ENCODE measurements at places on chromosomes 5 and 9. TPM values are rescaled to one million over a fixed set of nuclear protein-coding genes. Genes with fewer than 3 reads are reported as not detected.
A peak's percentile ranks its signal among the peaks of the same experiment; 100 is the strongest.

DNA sequence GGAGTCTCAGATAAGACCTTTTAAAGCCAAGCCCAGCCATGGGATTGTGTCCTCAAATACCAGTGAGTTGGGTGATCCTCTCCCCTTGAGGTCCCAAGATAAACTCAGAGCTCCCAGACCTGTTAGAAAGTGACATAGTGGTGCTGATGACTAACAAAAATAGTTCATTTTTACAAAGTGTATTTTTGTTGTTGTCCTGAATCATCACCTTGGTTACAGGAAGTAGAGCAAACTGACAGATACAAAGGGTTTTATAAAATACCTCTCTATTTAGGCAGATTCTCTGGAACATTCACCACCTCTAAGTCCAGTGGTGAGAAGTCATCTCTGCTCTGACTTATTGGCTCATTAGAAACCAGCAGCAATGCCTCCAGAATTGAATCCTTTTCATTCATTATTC, 259.3 kb downstream of the CEMIP2 start:
- DNase-seq: peak; percentile 2

DNA sequence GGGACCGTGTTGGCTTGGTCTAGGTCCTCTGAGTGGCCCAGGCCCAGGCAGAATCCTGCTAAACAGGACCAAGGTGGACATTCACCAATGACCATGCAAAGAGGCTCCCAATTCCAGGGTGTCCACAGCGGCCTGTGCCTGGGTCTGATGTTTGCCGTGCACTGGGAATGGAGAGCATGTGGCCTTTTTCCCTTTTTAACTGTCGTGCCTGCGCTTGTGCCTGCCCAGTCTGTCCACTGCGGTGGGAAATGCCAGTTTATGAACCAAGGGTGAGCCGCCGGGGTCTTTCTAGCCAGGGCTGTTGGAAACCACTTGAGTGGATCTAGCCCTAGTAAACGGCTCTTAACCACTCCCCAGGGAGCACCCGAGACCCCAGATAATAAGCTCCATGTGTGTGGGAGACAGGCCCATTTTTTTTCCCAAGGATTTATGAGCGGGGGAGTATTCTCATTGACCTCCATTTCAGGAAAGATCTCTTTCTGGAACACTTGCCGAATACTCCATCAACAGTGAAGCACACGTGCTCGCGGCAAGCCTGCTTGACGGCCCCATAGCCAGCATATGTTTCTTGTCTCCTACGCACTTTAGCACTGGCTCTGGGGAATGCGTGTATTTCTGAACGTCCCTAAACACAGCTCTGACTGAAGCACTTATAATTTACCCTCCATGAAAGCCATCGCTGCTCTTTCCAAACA, 93.2 kb upstream of the PHYKPL start:
- DNase-seq: no peak

- no peak for DNase-seq
Measured at GRCh38 chr5:83957188-83957587, 236.5 kb upstream of the HAPLN1 start.

DNA sequence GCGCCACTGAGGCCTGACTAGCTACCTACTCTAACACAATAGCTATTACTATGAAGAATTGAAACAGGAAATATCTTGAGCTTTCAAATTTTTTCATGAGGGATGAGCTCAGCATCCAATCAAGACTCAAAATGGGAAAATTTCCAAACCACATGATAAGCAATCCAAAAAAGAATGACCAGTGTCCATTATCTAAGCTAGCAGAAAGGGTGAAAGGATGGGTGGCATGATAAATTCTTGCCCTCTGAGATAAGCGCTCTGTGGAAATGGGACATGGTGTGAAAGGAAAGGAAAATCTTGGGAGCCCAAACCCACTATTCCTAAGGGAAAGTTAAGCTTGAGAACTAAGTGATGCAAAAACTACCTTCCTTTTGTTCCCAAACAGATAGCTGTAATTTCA, 170.2 kb upstream of the NREP start:
- no peak for DNase-seq

GRCh38 chr5:79560771-79561524, 47.0 kb upstream of the HOMER1 start:
- peak; percentile 80 for DNase-seq

- DNase-seq: no peak
Measured at GRCh38 chr5:135240781-135241360, 158.2 kb downstream of the MACROH2A1 start.

DNA sequence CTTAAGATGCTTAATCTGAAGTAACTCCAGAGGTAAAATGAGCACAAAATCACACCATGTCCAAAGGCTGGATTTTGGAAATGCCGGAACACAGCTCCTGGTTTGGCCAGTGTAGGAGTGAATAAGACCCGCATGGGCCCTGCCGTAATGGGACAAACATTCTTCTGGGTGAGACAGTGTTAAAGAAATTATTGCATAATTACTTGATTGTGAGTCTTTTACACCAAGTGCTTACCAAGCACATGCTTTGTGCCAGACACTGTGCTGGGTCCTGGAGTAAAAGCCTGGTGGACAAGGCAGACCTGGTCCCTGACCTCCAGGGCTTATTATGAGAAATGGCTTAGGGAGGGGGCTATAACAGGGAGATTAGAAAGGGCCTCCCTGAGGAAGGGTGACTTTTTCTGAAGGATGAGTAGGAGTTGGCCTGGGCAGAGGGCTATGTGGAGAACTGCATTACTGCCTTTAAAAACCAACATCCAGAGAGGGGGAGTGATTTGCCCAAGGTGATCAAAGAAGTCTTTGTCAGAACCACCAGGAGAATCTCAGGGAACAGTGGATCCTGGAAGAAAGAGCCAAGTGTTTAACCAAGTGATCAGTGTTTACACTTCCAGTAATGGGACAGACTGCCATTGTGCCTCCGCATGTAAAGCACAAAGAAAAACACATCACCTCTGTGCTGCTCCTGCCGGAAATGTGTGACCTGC, 3.5 kb downstream of the PDE6A start:
- DNase-seq: no peak

GRCh38 chr9:85168412-85168811, 498.9 kb downstream of the NTRK2 start:
- no peak for DNase-seq

DNA sequence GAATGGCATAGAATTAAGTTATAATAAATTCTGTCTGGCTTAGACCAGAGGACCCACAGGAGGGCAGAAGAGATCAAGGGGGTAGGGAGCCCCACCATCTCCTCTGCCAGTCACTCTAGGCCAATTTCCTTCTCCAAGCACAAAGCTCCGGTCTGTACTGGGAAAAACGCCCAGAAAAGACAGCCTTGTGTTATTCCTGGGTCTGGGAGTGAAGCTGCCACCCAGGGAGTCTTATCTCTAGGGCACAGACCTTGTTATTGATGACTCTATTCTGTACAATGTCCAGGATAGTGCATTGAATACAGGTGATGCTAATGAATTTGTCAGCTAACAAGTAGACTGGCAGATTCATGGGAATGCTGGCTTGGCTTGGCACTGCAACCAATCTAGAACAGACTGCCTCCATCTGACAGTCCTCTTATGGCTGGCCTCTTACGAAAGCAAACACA, 60.7 kb downstream of the MED27 start:
- DNase-seq: no peak

DNA sequence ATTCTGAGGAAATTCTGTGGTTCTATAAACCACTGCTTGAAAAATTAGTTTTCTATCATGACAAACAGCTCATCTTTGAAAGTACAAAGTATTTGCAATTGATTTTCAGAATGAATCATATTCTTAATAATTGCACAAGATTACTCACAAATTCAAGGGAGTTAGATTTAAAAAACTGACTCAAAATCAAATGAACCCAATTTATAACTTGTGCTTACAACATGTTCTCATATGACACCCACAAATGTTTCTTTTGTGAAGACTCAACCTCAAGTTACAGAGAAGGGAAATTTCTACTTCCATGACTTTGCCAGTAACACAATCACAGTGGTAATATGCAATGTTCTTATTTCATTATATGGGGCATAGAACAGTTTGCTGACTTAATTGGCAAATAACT, 272.0 kb upstream of the ACTBL2 start:
- DNase-seq: no peak

GRCh38 chr5:133370036-133370831, 242.1 kb downstream of the FSTL4 start:
- no peak for DNase-seq

DNA sequence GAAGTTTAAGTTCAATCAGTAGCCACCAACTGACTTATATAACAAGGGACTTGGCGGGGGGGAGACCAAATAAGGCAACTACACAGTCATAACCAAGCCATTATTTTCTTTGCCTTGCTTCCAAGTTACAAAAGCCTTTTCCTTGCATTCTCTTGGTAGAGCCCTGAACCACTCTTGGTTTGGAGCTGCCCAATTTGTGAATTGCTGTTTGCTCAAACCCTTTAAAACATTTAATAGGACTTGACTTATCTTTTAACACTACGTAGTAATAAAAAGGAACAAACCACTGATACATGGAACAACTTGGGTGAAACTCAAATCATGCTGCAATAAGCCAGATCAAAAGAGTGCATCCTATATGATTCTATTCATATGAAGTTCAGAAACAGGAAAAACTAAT, 31.7 kb upstream of the MSH3 start:
- DNase-seq: no peak

GRCh38 chr5:178590924-178591423, 781 bp upstream of the COL23A1 start:
- no peak for DNase-seq

GRCh38 chr5:137092831-137093230, 406.3 kb downstream of the SPOCK1 start:
- no peak for DNase-seq

DNA sequence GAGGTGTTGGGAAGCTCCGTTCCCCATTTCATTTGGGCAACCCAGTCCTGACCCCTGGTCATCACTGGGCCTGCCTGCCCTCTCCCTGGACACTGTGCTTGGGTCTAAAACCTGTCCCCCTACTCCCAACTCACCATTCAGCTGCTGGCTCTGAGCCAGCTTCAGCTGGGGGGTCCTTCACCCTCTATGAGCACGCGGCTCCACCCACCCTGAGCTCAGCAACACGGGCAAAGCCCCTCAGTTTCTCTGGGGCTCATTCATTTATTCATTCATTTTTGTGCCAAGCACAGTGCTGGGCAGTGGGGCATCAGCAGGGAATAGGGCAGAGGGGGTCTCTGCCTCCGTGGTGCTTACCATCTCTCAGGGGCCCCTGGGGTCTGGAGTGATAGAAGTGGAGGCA, 199.8 kb upstream of the MVB12B start:
- DNase-seq: no peak

- DNase-seq: no peak
Measured at GRCh38 chr5:33271606-33272005, 169.2 kb upstream of the TARS1 start.

GRCh38 chr5:124655921-124656511, 90.4 kb downstream of the ZNF608 start:
- DNase-seq: peak; percentile 79

DNA sequence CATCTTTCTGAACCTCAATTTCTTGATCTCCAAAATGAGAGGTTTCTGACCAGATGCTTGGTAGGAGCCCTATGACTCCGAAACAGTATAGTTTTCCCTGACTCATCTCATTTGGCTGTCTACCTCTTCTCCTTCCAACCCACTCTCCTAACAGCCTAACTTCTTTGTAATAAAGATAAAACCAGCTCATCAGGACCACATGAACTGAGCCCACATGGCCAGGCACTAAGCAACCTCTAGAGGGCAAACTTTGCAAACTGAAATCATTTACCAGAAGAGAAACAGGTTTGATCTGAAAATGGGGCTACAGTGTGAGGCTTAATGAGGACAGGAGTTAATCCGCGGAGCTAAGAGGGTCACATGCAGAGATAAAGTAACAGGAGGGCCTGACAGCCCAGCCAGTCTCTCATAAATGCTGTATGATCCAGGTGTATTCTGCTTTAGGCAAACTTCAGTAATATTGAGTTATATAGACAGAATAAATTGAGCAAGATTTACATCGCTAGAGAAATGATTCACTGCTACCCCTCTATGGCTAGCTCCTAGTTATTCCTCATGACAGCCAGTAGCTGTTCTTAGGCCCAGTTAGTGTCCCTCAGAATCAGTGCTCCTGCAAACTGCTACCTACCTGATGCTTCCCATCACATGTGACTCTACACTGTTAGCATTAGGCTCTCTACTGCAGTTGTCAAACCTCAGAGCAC, 64.6 kb downstream of the ABCA1 start:
- peak; percentile 82 for DNase-seq

DNA sequence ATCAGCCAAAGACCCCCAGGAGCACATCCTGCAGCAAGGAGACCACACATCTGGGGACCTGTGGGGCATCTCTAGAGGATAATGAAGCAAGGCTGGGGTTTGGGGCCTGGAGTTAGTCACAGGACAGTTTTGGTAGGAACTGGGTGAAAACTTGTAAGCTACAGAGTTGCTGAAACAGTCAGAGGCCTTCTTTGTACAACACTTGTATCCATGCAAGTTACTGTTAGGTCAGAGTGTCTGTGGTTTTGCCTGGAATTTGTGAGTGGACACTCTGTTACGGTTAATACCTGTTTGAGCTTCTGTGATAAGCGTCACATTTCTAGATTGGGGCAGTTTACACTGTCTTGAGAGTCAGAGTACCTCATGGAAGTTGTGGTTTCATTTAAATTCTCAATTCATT, 22.6 kb upstream of the ASPN start:
- peak; percentile 21 for DNase-seq

GRCh38 chr5:138724470-138725146, 28.6 kb upstream of the CTNNA1 start:
- no peak for DNase-seq

DNA sequence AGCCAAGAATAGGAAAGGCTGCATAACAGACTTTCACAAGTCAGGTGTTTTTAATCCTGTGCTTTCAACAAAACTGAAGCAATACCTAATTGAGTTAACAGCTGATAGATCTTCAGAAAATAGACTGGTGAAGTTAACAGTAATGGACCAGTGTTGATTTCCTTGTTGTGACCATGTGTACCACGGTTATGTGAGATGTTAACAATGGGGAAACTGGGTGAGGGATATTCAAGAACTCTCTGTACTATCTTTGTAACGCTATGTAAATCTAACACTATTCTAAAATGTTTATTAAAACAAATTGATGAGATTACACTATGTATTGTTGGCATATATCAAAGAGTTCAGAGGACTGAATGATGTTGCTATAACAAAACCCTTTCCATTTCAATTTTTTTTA, 36.9 kb downstream of the MACROH2A1 start:
- no peak for DNase-seq

DNA sequence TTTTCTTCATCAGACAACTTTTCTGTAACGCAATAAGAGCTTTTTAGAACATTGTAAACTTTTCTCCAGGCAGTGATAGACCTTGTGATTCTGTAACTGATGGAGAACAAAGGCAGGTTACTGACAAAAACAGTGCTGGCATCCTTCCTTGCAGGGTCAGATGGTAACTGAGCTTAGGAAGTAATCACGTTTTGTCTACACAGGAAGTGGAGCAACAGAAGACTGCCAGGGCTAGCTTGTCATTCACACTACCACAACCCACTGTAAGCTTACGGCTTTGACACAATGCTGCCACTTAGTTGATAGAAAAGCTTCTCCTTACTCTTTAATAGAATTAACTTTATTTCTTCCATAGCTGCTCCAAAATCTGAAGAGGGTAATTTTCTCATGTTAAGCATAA, 46.8 kb downstream of the FBN2 start:
- DNase-seq: no peak

PCDHGA4 gene
- 4.0 TPM for total RNA-seq

ARHGEF37 gene
- 0.37 TPM for total RNA-seq

CARTPT gene
- total RNA-seq: not detected

GFM2 gene
- 27.4 TPM for total RNA-seq

GARNL3 gene
- 0.72 TPM for total RNA-seq

CATSPER3 gene
- total RNA-seq: not detected

COL15A1 gene
- total RNA-seq: 0.08 TPM

THBS4 gene
- 0.43 TPM for total RNA-seq

HSD17B3 gene
- total RNA-seq: not detected

PRLR gene
- 1.2 TPM for total RNA-seq

DBN1 gene
- 389 TPM for total RNA-seq

CETN3 gene
- 28.4 TPM for total RNA-seq

CDKN2A gene
- total RNA-seq: 47.7 TPM

VLDLR gene
- 7.9 TPM for total RNA-seq

Measured in HFFc6 (cell line).